Glomerular endothelial cell (primary cell): ENCODE measurements at places on chromosomes 12 and 14. TPM values are rescaled to one million over a fixed set of nuclear protein-coding genes. Genes with fewer than 3 reads are reported as not detected.

Gene KRT5
- total RNA-seq = not detected in 2 replicates

Gene TTC8
- total RNA-seq = 10.6 and 17.3 TPM in 2 replicates

Gene WIF1
- total RNA-seq = not detected in 2 replicates

Gene CABP1
- total RNA-seq = 0.82 TPM in 1 of 2 replicates, not detected in the other

Gene KRT2
- total RNA-seq = not detected in 2 replicates

GRCh38 chr12:132560364-132560613 lies 50.1 kb downstream of the LRCOL1 start:
- DNase-seq = no peak

GRCh38 chr14:22549981-22550673 lies 38.9 kb downstream of the DAD1 start:
- DNase-seq = no peak
